ENCODE measurements at places on chromosomes 2 and 18.

DNA sequence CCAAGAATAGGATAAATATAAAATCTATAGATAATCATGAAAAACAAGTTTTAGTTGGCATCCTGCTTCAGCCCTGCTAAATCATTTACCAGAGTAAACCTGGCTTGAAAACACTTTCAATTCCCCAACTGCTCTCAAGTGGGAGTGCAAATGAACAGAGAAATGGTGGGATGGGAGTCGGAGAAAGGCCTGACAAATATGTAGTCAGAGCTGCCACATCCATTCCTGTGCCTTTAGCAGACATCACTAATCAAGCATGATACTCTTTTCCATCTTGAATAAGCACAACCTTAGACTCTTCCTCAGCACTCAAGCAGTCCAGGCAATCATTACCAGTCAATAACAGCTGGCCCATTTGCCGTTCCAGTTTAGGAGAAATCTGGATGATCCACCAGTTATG lies 101.3 kb downstream of the ANKRD44 start:
- DNase-seq = no peak

DNA sequence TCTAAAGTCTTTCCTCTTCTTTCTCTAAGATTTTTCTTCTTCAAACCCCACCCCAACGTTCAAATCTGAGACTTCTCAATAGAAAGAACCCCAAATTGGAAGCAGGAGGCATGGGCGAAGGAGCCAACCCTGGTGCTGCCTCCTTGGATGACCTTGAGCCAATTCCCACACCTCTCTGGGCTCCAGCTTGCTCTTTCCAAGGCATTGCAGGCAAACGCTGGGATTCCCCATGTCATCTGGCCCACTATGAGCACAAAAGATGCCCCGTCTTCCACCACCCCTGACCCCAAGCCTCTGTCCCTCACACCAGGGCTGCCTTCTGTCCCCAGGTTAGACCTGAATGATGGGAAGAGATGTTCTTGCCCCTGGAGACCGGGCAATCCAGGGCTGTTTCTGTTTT lies 57.0 kb downstream of the TTC32 start:
- no peak for DNase-seq

- no peak for DNase-seq
These were observed 20.2 kb downstream of the MGAT4A start for GRCh38 chr2:98710734-98711133.

GRCh38 chr18:35128675-35129074 lies 87.5 kb downstream of the MAPRE2 start:
- DNase-seq = no peak

DNA sequence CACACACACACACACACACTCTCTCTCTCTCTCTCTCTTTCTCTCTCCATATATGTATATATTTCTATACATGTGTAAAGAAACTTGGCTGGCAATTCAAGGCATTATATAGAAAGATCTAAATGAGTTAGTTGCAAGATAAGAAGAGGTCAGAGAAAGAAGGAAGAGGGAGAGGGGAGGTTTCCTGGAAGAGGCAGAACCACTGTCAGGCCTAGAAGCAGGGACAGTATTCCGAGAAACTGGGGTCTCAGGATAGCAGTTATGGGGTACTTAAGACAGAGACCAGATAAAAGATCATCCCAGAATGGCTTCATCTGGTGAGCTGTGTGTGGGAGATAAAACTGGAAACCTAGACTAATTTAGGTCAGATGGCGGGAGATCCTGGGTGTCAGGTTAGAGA lies 180.8 kb downstream of the CAMKMT start:
- DNase-seq = no peak

DNA sequence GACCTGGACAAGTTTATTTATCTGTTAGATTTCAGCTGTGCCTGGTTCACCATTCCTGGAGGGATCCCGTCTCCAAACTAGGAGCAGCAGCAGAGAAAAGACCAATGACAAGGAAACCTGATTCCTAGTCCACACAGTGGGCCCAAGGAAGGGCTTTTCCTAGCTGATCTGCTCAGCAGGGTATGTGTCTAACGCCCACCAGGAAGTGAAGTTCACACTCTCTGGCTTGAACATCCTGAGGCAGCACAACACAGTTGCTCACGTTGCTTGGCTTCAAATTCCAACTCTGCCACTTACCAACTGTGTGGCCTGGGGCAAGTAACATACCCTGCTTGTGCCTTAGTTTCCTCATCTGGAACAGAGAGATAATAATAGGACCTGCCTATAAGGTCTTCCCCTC lies 42.9 kb downstream of the XDH start:
- no peak for DNase-seq

DNA sequence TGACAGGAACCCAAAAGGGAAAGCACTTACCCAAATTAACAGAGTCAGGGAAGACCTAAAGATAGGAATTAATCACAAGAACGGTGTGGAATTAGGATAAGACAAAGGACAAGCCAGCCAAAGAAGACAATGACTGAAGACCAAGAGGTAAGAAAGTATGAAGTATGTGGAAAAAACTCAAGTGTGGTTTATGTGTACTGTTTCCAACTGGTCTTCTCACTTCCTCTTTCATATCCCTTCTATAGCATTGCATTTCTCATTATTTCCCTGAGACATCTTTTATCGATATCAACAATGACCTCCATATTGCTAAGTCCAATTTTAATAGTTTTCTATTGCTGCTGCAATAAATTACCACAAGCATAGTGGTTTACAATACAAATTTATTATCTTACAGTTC lies 313.5 kb upstream of the SLC39A10 start:
- DNase-seq = no peak

DNA sequence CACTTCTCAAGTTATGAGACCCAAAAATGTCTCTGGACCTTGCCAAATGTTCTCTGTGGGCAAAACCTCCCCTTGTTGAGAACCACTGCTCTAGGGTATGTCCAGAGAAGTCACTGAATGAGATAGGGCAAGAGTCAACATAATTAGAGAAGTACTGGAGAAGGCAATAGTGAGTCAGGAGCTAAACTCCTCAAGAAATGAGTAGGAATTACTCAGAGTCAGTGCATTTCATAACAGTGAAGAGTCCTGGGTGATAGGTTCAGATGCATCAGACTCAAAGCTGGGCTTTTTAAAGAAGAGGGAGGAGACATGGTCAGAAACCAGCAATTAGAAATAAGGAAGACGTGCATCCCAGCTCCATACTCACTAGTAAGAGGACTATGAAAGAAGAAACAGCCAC lies 38.6 kb upstream of the IHH start:
- no peak for DNase-seq
